ENCODE measurements at places on chromosomes 4 and X.

- DNase-seq = peak; percentile 87
Measured at GRCh38 chr4:10457255-10457801, at the start of gene ZNF518B. Gene ZNF518B, minus strand, starts transcription at chr4:10457426. Its CDS starts 11,098 bp downstream, at chr4:10446328.

GRCh38 chr4:188975271-188975670 lies 836.0 kb downstream of the TRIML1 start:
- DNase-seq = no peak

GRCh38 chr4:175308236-175308635 lies 390.1 kb downstream of the ADAM29 start:
- DNase-seq = no peak

DNA sequence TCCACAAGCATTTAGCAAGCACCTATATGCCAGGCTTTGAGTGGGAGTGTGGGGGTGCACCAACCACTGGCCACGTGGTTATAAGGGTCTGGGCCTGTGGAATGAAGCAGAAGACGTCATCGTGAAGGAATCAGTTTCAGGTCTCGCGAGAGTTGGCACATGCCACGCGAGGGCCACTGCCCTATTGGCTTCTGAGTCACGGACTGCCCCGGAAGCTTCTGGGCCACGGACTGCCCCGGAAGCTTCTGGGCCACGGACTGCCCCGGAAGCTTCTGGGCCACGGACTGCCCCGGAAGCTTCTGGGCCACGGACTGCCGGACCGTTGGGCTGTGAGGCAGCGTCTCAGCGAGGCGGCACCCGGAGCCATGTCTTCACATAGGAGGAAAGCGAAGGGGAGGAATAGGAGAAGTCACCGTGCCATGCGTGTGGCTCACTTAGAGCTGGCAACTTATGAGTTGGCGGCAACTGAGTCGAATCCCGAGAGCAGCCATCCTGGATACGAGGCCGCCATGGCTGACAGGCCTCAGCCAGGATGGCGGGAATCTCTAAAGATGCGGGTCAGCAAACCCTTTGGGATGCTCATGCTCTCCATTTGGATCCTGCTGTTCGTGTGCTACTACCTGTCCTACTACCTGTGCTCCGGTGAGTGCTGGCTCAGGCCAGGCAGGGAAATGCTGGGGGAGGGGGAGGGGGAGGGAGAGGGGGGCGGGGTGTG lies at the start of gene FMR1NB:
TSS of gene FMR1NB (plus strand) at position 300 of the 715 bp plus-strand sequence. CDS start at position 366, 66 bp downstream.
- DNase-seq = no peak

- no peak for DNase-seq
Measured at GRCh38 chr4:17093481-17093880, 195.0 kb upstream of the LDB2 start.

DNA sequence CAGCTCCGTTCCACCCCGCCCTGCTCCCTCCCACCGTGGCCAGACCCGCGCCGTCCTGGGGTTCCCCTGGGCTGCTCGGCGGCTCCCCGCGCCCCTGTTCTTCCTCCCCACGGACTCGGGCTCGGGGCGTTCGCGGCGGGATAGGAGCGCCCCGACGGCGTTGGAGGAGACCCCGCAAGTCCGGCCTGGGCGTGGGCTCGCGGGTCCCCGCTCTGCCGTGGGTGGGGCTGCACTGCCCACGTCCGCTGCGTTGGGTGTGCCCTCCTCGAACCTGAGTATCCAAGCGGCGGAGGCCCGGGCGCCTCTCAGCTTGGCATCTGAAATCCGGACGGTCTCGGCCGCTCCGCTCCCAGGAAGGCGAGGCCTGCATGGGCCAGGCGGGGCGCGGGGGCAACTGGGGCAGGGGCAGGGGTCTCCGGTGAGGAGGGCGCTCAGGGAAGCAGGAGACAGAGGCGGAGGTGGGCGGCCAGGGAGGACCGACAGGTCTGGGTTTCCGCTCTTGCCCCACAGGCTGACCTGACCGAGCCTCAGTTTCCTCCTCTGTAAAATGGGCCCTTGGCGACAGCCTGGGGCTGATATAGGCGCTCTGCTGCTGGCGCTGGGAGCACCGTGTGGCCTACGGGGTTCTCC lies 12.0 kb upstream of the NAT8L start:
- peak; percentile 42 for DNase-seq

GRCh38 chr4:38495446-38495845 lies 168.6 kb upstream of the KLF3 start:
- no peak for DNase-seq

GRCh38 chr4:38284294-38285030 lies 324.3 kb downstream of the PTTG2 start:
- DNase-seq = no peak

GRCh38 chr4:102601586-102602227 lies 100.5 kb downstream of the NFKB1 start:
- no peak for DNase-seq

DNA sequence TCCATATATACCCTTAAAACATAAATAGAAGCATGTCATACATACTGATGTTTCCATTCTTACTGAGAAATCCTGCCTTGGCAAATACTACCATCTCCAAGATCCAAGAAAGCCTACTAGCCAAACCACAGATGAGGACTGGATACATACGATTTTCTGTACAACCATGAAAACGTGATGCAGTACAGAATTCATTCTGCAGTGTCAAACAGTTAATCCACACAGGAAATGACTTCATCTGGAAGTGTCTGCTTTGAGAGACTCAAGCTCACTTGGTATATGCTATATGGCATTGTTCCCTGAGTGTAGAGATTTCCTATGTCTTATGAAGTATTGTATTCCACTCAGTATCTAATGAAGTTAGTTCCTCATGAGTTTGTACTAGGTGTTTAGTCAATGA lies 94.3 kb downstream of the CT47B1 start:
- no peak for DNase-seq

GRCh38 chr4:41713768-41714167 lies 34.8 kb downstream of the PHOX2B start:
- no peak for DNase-seq

DNA sequence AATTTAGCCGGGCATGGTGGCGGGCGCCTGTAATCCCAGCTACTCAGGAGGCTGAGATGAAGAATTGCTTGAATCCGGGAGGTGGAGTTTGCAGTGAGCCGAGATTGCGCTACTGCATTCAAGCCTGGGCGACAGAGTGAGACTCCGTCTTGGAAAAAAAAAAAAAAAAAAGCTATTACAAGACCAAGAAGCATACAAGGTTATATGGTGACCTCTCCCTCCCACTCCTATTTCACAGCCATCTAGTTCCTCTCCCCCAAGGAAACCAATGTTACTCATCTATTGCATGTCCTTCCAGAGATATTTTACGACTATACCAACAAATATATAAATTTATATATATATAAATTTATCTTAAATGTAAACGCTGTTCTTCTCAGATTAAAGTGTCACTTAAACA lies 3.2 kb downstream of the SLC9A7 start:
- DNase-seq = no peak

GRCh38 chr4:40412388-40412787 lies 77.3 kb downstream of the CHRNA9 start:
- no peak for DNase-seq

DNA sequence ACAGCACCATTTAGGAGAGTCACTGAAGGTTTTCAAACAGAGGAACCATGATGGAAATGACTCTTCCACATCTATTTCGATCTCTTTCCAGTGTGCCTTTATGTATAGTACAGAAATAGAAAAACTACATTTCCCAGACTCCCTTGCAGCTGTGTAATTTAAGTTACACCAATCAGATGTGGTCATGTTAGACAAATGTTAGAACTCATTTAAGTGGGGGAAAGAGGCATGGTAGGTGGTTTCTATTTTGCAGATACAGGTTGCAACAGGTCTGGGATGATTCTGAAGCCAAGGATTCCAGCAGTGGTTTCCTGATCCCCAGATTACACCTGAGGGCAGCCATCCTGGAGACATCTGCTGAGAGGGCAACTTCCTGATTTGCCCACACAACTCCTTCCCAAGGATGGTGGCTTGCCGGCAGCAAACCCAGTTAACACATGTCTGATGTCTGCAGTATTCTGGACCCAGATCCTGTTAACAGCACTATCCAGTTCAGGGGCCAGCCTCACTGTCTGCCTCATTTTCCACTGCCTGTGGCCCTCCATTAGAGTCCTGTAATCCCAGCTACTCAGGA lies 38.7 kb upstream of the PDK3 start:
- no peak for DNase-seq

DNA sequence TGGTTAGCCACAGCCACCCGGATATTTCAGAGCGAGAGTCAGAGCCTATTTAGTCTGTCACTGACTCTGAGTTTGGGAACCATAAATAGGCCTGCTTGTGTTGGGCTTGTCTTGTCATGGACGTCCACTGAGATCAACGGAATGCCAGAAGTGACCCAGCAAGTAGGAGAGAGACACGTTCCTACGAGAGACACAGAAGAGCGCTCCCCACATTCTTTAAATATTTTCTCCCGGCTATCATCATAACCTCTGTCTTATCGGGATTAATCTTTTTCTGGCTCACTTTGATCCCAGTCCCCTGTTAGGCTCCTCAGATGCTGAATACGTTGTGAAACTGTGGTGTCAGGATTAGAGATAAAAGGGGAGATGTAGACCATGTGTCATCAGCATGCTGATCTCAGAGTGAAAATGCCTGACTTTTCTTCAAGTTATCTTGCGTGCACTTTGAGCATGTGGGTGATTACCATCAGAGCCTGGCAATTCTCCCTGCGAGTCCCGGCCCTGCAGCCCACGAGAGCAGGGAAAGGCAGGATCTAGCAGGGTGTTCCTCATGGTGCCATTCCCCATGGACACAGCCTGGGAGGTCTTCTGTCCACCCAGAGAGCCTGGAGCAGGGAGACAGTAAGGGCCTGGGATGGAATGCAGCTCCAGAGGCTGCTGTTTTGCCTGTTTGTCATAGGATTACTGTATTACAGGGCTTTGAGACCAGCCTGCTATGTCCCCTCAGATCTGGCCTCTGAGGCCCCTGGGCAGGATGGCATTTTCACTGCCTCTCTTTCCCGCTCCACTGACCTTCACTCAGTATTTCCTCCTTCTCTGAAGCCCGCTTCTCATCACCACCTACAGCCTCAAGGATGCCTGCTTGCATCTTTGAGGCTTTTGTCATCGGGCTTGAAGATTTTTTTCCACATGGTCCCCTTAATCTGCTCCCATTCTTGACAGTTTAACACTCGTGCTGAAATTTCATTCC lies 2.8 kb upstream of the TENM3 start:
- no peak for DNase-seq

- DNase-seq = no peak
Measured at GRCh38 chr4:20017070-20017776, 234.5 kb upstream of the SLIT2 start.

- no peak for DNase-seq
Measured at GRCh38 chr4:139808808-139809756, 143.5 kb downstream of the MGST2 start.

DNA sequence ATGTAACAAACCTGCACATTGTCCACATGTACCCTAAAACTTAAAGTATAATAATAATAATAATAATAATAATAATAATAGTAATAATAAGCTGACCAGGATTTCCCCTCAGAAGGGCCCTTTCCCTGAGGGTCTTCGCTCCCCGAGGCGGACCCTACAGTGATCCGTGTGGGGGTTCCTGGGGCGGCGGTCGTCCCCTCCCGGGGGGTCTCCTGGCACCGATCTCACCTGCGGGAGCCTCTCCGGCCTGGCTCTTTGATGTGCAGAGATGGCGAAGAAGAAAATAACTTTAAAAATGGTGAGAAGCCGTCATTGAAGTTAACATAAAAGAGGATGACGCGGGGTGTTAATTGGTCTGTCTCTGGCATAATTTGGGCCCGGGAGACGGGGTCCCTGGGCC lies 48.2 kb upstream of the PPP2R3B start:
- no peak for DNase-seq

- DNase-seq = no peak
Measured at GRCh38 chr4:100707786-100708185, 190.0 kb upstream of the EMCN start.

GRCh38 chrX:103688946-103689345 lies 2.4 kb upstream of the MORF4L2 start:
- no peak for DNase-seq

DNA sequence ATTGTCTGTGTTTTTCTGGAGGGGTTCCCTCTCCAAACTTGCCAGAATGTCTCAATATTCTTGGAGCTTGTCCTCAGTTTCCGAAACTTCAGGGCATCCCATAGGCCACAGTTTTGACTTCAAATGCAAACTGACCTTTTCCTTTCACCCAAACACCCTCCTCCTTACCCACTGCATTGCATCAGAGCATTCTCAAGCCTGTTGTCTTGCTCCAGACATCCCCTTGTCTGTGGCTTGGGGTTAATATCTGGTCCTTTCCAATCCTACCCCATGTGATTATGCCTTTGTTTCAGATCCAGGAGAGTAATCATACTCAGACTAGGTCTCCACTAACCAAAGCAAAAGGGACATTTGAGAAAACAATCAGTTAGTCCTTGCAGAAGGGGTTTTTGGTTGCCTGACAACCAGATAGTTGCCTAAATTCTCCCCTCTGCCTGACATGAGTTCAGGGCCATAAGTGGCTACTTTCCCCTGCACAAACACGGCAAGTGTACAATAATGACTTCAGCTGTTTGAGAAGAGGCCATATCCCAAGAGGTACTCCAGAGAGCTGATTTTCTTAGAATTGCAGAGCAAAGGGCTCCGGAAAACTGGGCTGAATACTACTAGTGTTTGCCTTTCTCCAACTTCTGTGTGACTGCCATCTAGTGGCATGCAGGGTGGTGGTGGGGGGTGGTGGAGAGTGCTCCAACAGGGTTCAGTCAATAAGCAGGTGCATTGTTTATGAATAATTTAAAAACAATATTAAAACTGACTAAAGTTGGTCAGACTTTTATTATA lies 130.2 kb downstream of the CHRDL1 start:
- DNase-seq = no peak

- DNase-seq = peak; percentile 86
Measured at GRCh38 chrX:85003655-85004244, at the start of gene APOOL. Gene APOOL, plus strand, starts transcription at chrX:85003877. Its CDS starts 36 bp downstream, at chrX:85003913.

DNA sequence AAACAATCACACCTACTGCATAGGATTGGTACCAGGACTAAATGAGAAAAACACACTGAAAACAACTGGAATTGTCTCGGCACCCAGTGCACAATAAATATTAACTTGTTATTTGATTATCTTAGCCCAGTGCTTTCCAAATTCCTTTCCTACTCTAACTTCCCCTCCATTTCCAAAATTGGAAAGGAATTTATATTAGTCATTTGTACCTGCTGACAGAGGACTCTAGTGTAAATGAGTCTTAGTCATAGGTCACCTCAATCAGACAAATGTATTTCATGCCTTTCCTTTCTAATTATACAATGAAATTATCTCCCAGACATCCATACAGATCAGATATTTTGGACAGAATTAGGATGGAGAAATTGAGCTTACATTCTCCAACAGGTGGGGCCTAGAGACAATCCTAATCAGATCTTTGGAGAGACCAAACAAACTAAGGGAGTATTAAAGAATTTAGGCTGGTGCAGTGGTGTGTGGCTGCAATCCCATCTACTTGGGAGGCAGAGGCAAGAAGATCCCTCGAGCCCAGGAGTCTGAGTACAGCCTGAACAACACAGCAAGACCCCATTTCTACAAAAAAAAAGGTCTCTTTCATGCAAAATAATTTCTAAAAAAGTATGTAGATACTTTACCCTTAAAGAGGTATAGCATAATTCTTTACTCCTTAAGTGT lies 10.1 kb downstream of the SH3D19 start:
- DNase-seq = no peak

- DNase-seq = no peak
Measured at GRCh38 chr4:26321373-26322221, 783 bp downstream of the RBPJ start.

- DNase-seq = no peak
Measured at GRCh38 chrX:771536-771935, 140.9 kb downstream of the SHOX start.

GRCh38 chrX:46553935-46554334 lies 8.7 kb upstream of the ZNF674 start:
- no peak for DNase-seq

- no peak for DNase-seq
Measured at GRCh38 chr4:146458594-146458993, 63.1 kb downstream of the SLC10A7 start.
